Lung microvascular endothelial cell (primary cell): ENCODE measurements at places on chromosomes 13 and 19. TPM values are rescaled to one million over a fixed set of nuclear protein-coding genes. Genes with fewer than 3 reads are reported as not detected.

Gene C19orf38
- total RNA-seq: 0.20 TPM in 1 of 2 replicates, not detected in the other

DNA sequence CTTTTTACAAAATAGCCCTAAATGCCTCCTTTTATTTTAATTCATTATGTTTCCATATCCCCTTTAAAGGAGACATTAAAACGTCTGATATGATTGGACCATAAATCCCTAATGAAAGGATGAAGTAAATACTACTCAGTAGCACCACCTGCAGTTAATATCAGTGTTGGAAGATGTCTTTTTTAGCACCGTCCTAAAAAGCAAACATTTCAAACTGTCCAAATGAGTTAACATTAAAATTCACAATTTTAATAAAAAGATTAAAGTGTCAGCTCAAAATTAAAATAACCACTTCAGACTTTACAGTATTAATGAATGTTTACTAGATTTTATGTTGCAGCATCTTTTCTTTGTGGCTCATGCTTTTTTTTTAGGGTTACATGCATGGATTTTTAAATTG, 12.3 kb downstream of the ZNF507 start:
- no peak for DNase-seq

GRCh38 chr13:111902726-111903125, 164.2 kb upstream of the SOX1 start:
- DNase-seq: no peak

DNA sequence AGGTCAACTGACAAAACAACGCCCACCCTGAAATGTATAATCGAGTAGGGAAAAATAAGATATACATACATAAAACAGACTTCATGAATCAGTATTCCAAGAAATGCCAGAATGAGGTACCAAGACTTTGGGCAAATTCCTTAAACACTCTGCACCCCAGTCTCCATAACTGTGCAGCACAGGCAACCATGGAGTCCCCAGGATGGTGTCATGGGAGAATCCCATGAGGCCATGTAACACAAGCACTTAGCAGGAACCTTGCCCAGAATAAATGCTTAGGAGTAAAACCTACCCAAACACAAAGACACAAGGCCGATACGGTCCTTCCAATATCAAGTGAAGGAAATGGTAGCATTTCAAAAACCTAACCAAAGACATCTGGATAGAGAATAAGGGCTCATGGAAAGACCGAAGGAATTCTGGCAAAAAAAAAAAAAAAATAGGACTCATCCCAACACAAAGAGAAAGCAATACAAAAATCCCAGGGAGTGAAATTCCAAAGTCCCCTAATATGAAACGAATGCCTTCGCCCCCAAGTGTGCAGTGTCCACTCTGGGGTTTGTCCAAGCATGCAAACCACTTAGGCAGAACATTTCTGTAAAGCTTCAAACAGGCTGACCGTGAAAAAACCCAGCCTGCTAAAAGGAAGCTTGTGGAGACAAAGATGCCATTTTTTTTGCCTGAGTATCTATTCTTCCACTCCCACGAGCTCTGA, 11.1 kb downstream of the ZC3H4 start:
- no peak for DNase-seq

- no peak for DNase-seq
Measured at GRCh38 chr13:50969691-50970090, 60.1 kb downstream of the RNASEH2B start.

- DNase-seq: no peak
Measured at GRCh38 chr13:46317120-46317519, 69.9 kb downstream of the RUBCNL start.

Gene SLC17A7
- under 0.01 and 0.20 TPM in 2 replicates for total RNA-seq

Gene CEACAM4
- total RNA-seq: not detected in 2 replicates

Gene NKG7
- not detected in 2 replicates for total RNA-seq

- no peak for DNase-seq
Measured at GRCh38 chr19:1748115-1748872, 5.0 kb upstream of the ONECUT3 start.

Gene NPHS1
- total RNA-seq: not detected in 2 replicates

GRCh38 chr13:30504081-30504480, 38.3 kb upstream of the HMGB1 start:
- no peak for DNase-seq

DNA sequence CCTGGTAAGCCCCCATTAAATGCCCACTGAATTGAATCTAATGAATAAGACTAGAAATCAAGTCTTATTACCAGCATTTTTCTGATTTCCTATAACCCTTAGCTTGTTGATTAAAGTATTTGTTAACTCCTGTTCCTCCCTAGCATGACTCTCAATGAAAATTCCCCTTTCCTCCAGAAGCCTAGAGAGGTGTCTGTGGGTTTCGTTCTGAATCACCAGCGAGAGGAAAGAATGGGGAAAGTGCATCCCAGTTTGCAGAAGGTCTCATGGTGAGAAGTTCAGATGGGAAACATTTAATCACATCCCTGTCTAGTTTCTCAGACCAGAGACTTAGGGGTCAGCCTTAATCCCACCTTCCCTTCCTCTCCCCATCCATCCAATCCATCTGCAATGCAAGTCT, 26.9 kb downstream of the POU2F2 start:
- no peak for DNase-seq

GRCh38 chr19:18771328-18772242, 19.5 kb downstream of the COMP start:
- DNase-seq: no peak

Gene PRSS57
- total RNA-seq: not detected in 2 replicates

Gene KLK11
- not detected in 2 replicates for total RNA-seq

Gene SIGLEC8
- total RNA-seq: not detected in 2 replicates

DNA sequence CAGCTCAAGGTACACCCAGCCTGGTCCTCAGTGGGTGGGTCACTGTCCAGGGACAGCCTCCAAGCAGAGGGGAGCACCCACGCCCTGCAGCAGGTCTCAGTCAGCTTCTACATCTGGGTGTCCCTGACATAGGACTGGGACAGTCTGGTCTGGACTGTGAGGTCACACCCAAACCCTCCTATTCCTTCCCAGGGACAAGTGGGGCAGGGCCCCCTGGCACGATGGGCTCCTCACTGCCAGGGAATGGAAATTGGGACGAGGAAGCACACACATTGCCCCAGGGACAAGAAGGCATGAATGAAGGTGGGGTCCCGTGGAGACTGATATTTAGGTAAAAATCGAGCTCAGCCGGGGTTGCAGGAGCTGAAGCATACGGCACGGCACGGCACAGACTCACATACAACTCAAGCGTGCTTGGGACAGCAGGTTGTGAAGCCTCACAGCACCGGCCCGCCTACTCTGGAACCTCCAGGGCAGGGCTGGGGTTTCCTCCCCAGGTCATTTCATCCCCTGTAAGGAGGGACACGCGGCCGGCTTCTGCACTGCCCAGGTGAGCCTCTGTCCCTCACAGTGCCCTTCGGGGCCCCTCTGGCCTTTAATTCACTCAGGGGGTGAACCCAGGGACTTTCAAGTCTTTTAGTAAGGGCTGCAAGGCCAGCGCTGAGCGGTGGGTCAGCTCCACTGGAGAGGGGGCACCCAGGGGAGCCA, 3.5 kb downstream of the PNMA8B start:
- no peak for DNase-seq

DNA sequence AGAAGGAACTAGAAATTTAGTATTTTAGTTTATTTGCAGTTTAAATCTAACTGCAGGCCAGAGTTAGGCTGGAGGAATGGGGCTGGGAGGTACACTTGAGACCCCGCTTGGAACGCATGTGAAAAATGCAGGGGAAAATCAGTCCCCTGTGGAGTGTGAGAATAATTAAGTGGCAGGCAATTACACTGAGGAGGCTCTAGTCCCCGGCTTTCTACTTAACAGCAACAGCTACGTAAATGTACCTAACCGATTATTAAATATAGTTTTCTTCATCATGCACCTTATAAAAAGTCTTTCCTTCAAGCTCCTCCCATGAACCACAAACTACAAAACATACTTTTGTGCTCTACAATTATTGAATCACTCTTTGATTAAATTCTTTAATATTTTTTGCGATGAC, 804 bp downstream of the ZNF708 start:
- DNase-seq: peak; percentile 6
